Iris pigment epithelial cell (primary cell): ENCODE measurements at places on chromosomes 12 and 14.
A peak's percentile ranks its signal among the peaks of the same experiment; 100 is the strongest.

- peak; percentile 87 for DNase-seq
Observed at GRCh38 chr14:68977718-68978171, 1.4 kb downstream of the ACTN1 start.

GRCh38 chr14:35277179-35277578 lies 15.0 kb upstream of the PSMA6 start:
- no peak for DNase-seq

DNA sequence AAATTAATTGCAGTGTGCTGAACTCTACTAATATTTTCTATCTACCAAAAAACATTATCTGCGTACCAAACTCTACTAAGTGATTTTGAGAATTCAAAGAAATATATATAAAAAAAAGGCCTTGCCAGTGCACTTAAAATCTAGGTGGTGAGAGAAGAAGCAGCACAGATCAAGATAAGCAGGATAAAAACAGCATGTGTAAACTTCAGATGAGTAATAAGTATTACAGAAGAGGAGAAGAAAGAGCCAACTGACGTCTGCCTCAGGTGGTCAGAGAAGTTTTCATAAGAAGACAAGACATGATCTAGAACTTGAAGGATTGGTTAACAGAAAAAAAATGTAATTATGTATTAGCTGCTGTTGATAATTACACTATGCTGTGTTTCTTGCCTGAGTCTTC lies 166.4 kb downstream of the DUSP6 start:
- DNase-seq = peak; percentile 81

DNA sequence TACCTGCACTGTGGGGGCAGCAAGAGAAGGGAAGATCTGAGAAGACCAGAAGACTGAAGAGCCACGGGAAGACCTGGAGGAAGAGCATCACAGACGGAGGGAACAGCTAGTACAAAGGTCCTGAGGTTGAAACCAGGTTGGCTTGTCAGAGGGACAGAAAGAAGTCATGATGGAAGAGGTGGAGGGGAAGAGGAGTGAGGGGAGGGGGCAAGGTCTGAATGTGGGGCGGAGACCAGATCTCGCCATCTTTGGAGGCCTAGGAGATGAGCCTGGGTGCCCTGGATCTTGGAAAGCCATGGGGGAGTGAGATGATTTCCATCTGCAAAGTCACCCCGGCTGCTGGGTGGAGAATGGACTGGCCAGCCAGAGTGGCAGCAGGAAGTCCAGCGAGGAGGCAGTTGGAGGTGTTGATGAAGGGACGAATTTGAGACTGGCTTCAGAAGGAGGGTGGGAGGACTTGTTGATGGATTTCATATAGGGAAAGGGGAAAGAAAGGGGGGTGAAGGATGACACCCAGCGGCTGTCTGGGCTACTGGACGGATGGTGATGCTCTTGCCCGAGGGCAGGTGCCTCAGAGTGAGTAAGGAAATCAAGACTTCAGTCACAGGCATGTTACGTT lies 14.6 kb upstream of the UBC start:
- no peak for DNase-seq

- DNase-seq = peak; percentile 39
Observed at GRCh38 chr14:50308363-50308915, 3.6 kb downstream of the L2HGDH start.

DNA sequence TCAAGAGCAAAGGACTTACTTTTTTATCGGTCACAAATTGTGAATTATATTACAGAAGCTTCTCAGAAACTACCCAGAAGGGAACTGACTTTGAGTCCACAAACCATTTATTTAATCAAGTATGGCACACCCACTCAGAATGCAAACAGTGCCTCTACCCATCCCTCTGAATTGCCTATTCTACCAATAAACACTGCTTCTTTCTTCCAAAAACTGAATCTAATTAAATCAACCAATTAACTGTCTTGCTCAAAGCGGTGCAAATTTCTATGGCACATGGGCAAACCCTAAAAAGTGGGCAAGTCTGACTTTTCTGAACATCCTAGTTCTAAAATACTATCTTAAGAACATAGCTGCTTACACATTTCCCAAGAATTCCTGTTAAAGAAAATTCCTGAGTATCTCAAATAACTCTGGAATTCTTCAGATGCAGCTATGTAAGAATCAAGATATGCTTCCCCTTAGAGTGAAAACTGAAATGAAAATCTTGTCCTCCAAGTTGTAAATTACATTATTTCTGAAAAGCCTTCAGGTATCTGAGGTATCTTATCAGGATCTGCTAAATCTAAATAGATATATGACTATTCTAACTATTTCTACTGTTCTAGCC lies 4.3 kb downstream of the SPTLC2 start:
- peak; percentile 34 for DNase-seq

GRCh38 chr14:50961605-50962221 lies 17.4 kb upstream of the PYGL start:
- DNase-seq = peak; percentile 91

DNA sequence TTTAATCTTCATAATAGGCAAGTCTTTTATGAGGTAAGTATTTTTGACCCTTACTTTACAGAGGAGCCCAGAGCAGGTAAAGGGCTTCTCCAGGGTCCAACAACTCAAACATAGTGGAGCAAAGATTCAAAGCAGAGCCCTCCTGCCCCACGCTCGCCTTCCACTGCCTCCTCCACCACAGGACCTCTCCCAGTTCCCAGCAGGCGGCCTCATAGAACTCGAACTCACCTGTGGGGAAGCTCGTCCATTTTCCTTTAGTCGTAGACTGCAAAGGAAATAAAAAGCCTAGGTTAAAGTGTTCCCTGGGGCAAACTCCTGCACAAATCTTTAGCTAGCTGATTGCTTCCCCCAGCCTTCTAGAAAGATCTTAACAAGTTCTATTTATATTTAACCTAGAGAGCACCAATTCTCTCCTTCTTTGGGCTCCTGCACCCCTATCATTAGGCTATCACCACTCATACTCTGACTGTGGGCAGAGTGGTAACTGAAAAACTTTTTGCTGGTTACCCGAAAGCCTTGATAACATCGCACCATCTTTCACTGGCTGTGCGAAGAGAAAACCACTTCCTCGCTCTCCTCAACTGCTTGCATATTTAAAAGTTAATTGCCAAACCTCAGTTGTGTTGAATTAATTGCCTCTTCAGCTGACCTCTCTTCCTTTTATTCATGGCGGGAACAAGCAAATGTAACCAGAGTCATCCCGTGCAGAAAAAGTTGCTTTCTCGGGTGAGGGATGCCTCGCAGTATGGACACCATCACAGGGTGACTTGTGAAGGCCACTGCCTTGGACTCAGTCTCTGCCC lies 299.6 kb downstream of the DPF3 start:
- DNase-seq = no peak

DNA sequence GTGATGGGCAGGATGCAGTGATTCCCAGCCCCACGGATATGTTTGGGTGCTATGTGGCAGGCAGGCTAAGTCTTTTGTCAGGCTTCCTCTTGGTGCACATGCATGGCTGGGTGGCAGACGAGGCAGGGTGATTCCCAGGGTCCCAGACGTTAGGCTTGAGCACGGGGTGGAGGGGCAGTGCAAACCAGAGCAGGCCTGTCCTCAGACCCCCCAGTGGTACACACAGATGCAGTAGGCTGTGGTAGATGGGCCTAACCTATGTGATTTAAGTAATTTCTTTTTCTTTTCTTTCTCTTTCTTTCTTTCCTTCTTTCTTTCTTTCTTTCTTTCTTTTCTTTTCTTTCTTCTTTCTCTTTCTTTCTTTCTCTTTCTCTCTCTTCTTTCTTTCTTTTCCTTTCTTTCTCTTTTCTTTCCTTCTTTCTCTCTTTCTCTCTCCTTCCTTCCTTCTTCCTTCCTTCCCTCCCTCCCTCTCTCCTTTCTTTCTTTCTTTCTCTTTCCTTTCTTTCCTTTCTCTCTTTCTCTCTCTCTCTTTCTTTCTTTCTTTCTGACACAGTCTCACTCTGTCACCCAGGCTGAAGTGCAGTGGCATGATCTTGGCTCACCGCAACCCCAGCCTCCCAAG lies 41.6 kb downstream of the PIK3C2G start:
- no peak for DNase-seq

DNA sequence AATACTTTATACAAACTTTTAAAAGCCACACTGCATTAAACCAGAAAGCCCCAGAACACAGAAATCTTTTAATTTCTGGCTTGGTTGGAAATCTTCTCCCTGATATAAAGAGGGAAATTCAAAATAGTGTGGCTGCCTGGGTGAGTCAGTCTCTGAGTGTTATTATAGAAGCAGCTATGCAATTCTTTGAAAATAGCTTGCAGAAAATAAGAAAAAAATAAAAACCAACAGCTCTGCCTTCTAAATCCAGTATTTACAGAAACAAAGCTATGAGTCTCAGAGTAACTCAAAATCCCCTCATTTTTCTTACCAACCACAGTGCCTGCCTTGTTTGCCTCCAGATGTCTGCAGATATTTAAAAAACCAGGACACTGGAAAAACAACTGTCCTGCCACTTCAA lies 68.6 kb upstream of the FERMT2 start:
- no peak for DNase-seq

DNA sequence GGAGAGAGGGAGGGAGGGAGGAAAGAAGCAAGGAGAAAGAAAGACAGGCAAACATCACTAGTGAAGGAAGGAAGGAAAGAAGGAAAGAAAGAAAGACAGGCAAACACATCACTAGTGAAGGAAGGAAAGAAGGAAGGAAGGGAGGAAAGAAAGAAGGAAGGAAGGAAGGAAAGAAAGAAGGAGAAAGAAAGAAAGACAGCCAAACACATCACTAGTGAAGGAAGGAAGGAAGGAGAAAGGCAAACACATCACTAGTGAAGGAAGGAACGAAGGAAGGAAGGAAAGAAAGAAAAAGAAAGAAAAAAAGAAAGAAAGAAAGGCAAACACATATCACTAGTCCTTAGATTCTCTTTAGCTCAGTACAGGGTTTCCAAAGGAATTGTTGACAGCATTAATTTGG lies 5.3 kb downstream of the FZD10 start:
- DNase-seq = no peak

GRCh38 chr14:92635896-92636295 lies 112.5 kb downstream of the LGMN start:
- no peak for DNase-seq

- DNase-seq = peak; percentile 55
Observed at GRCh38 chr14:75769047-75769685, 108.1 kb downstream of the TTLL5 start.

DNA sequence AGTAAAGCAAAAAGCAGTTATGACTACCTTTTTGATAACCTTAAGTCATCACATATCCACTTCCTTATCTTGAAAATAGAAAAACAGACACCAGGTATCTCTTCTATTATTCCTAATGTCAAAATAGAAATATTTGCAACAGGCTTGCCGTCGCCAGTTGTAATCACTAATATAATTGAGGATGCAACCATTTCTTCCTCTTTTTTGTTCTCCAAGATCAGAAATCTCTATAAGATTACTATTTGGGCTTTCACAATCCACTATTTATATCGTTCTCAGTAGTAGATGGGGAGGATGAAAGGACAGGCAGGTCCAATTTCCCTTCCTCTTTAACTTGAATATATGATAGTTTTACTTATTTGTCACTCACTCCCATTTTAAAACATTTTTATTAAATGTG lies 130.2 kb upstream of the HMGA2 start:
- DNase-seq = no peak

DNA sequence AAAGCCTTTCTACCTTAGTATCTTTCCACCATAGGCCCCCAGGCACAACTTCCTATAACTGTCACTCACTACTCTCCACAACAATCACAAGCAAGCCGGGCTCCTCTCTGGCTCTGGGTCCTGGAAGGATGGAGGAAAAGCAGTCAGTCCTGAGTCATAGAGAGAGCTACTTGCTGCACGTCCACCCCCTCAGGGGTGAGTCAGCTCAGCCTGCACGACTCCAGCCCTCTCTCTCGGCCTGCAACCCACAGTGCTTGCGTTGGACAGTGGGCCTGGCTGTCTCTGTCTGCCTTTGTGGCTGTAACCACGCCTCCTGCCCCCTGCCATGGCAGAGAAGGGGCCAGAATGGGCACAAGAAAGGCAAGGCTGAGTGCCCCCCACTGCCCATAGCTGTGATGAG lies 154.1 kb upstream of the FKBP4 start:
- peak; percentile 98 for DNase-seq

GRCh38 chr12:109033239-109034196 lies 12.7 kb upstream of the SVOP start:
- no peak for DNase-seq

DNA sequence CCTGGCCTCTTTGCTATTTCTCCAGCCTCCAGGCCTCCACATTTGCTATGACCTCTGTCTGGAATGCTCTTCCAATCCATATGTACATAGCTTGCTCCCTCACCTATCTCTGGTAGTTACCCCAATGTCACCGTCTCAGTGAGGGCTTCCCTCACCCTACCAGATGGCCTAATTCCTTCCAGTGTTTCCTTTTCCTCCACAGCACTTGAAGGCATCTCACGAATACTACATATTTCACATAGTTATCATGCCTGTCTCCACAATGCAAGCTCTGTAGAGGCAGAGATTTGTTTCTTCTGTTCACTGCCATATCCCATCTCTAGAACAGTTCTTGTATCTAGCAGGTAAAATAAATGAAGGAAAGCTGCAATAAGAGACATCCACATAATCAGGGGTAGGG lies 21.3 kb upstream of the HSP90B1 start:
- peak; percentile 56 for DNase-seq
